ENCODE measurements at places on chromosomes 11 and 22.

- ATAC-seq = no peak
Observed at GRCh38 chr11:56885854-56886253, 102.9 kb upstream of the OR5AK2 start.

GRCh38 chr11:130513132-130513531 lies 64.7 kb downstream of the ADAMTS15 start:
- no peak for ATAC-seq

DNA sequence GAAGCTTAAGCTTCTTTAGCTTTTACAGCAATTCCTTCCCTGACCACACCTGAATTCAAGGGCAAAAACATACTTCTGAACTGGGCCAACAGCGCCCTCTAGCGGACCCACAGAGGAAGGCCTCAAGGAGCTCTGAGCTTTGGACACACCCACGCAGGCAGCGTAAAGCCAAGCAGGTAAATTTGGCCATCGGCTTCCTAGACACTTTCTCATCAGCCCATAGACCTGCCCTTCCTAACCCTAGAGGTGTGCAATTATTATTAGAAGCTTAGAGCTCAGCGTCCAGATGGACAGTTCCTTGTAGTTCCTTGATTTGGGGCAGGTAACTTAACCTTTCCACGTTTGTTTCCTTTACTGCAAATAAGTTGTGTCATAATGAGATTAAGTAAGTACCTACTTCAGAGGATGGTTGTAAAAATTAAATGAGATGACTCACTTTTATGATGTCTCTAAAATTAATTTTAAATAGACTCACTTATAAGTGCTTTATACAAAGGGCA lies 25.7 kb upstream of the HMGXB4 start:
- ATAC-seq = peak; percentile 65

DNA sequence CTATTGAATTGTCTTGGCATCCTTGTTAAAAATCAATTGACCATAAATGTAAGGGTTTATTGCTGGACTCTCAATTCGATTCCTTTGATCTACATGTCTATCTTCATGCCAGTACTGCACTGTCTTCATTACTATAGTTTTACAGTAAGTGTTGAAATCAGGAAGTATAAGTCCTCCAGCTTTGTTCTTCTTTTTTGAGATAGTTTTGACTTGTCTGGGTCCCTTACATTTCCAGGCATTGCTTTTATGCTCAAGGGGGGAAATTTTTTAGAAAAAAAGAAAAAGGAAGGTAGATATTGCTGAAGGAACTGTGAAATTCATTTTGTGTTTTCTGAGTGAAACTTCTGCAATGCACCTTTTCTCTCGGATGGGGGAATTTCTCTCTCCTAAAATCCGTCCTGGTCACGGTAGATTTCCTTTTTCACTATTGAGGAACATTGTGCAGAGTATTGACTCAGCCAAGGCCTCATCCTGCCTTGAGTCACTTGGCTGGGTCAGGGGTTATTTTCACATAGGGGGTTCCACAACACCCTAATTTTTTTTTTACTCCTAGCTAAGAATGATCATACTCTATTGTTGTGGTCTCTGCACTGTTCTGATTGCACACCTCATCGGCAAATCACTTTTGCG lies 2.8 kb upstream of the ACER3 start:
- no peak for ATAC-seq

- no peak for ATAC-seq
Observed at GRCh38 chr11:129023968-129024676, 81.5 kb upstream of the TP53AIP1 start.

DNA sequence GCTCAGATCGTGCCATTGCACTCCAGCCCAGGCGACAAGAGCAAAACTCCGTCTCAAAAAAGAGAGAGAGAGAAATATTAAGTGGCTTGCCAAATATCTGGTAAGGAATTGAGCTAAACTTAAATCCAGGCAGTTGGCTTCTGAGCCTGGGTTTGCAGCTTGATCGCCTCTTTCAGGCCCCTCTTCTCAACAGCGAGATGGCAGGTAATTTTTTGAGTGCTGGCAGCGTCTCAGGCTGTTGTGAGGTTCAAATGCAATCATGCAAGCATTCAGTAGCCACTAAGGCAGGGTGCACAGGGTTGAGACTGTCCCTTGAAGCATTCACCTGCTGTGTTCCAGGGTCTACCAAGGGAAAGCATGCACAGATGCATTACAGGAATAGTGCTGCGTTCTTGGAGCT lies 670 bp upstream of the CTSF start:
- no peak for ATAC-seq

DNA sequence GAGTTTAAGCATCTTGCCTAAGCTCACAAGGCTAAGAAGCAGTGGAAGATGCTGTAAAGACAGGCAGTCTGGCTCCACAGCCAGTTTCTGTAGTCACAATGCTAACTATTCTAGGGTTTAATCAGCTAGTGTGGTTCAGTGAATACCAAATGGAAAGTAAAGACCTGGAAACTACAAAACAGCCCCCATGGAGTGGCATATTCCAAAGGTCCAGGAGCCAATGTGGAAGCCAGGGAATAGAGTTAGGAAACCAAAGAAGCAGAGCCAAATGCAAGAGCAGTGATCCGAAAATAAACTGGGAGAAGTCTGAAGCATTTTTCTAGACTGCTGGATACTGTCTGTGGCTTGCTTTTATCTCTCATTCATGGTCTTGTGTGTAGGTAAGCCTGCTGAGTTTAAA lies 731.2 kb upstream of the ANO5 start:
- ATAC-seq = no peak

- peak; percentile 55 for ATAC-seq
Observed at GRCh38 chr11:116691771-116692177, 81.0 kb downstream of the BUD13 start.

- no peak for ATAC-seq
Observed at GRCh38 chr11:134144744-134145143, 75.9 kb downstream of the JAM3 start.

DNA sequence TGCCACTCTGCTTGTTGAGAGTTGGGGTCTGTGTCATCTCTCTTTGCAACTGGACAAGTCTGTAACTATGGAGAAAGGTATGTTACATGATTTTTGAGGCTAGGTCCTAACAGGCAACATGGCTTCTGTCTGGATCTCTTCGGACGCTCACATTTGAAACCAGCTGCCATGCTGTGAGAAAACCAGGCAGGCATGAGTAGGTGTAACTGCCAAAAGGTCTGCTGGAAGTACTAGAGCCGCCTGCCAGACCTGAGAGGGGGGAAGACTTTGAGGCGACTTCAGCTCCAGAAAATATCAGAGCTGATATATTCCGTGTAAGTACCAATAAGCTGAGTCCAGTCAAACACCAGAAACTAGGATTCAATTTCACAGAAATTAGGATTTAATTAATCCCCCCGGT lies 579.5 kb downstream of the LRRC4C start:
- ATAC-seq = no peak

DNA sequence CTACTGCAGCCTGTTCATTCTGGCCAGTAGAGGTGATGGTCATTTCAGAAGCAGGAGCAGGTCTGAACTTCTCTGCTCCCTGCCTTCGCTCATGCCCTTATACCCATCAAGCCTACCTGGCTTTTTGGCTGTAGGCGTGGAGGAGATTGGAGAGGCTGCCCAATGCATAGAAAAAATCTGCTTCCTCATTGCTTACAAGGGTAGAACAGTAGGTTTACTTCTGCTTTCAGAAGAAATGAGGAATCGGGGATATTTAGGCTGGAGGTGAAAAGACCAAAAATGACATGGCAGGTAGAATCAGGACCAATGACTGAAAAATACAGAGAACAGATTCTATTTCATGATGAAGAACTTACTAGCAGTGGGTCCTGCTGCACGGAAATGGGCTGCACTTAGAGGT lies 72.9 kb upstream of the YWHAH start:
- ATAC-seq = no peak

DNA sequence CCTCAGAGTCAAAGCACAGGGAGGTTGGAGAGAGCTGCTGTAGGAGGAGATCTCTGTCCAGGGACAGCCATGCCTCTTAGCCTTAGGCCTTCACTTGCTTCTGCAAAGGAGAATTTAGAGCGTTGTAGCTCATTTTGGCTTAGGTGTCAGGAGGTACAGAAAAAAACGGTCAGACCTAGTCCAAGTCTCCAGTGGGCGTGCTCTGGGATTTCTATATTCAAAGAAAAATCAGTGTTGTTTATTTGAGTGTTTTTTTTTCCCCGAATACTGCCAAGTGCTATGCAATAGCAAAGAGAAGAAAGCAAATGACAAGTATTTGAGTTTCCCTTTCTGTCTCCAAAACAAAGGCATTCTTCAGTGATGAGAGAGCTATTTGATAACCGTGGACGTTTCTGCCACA lies 22.7 kb upstream of the OPCML start:
- no peak for ATAC-seq

DNA sequence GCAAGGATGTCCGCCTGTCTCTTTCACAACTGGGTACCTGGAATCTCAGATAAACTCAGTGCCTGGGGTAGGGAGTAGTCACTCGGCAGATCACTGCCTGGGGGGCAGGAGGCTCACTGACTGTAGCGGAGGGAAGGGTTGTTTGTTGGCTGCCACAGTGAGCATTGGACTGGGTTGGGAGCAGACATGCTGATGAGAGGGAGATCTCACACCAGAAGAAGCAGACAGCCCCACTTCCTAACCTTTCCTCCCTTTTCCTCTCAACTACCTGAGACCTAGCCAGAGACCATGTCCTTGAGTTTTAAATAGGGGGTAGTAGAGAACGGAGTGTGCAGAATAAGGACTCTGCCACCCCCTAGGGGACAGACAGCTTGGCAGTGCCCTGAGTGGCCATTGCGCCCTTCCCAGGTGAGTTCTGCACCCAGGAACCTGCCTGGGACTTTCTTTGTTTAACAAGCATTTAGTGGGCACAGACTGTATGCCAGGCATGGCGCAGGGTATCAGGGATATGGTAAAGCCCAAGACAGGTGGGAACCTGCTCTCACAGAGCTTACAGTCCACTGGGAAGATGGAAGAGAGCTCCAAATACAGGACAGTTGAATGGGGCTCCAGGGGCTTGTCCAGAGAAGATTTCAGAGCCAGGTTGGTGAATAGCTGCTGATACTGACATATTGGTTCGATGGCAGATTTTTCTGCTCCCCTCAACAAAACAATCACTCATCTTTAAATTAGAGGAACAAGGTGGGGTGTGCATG lies 115.7 kb upstream of the NNMT start:
- ATAC-seq = no peak

DNA sequence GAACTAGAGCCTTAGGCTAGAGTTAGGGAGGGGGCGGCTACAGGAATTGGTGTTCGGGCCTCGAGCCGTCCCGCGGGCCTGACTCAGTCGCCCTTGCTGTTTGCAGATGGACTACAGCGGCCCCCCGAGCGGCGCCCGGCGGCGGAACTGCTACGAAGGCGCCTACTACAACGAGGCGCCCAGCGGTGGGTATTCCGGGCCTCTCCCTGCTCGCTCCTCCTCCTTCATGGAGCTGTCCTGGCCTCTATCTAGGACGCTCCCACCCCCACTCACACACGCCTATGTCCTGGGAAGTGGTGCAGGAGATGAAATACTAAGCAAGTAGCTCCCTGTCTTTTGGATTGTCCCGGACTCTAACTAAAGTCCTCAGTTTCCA lies 1.4 kb downstream of the MYOD1 start:
- no peak for ATAC-seq

DNA sequence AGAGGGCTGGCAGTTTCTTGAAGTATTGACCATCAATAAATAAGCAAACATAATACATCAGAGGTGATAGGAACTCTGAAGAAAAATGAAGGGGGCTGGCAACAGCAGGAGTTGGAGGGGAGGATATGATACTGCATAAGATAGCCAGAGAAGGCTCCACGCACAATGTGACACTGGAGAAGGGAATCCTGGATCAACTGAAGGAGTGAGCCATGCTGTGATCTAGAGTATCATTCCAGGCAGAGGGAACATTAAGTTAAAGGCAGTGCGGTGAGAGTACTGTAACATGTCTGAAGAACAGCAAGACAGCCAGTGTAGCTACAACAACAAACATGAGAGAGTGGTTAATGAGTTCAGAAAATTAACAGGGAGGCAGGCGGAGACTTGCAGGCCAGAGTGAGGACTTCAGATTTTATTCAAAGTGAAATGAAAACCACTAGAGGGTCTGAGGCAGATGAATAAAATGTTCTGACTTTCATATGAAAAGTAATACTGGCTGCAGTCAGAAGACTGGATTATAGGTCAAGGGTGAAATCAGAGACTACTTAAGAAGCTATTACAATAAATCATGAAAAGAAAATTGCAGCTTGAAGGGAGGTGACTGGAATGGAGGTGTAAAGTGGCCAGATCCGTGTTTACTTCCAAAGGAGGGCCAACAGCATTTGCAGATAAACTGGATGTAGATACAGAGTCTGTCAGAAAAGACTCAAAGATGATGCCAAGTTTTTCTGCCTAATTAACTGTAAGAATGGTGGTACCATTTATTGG lies 49.4 kb downstream of the RRAS2 start:
- no peak for ATAC-seq

DNA sequence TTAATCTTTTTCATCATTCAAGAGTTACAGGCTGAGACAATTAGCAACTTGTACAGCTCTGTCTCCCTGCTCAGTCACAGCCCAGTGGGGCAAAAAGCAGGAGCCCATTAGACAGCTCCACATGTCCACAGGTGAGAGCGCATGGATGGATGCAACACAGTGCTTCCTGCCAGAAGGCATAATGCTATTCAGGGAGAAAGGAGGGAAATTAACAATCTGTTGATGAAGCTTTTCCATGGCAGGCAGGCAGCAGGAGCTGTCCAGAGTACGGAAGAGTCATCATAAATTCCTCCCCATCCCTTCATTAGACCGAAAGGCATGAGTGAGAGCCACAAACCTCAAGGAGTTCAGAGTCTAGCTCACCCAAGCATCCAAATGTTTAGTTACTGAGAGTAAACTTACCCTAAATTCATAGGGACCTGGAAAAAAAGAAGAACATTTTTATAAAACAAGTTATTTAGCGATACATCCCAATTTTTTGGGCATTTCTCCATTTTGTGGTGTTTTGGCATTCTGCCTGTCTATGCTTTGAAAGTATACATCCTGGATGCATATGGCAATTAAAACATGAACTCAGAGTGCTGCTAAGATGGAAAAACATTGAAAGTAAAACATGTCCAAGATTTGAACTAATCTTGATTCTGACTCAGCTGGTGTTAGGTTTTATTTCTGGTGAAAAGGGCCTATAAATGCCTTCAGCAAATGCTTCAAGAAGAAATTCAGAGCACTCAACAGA lies 428.1 kb downstream of the OPCML start:
- no peak for ATAC-seq

GRCh38 chr22:23415490-23415851 lies 164.6 kb downstream of the IGLL1 start:
- ATAC-seq = no peak

- no peak for ATAC-seq
Observed at GRCh38 chr11:68302670-68303069, 9.7 kb upstream of the LRP5 start.

DNA sequence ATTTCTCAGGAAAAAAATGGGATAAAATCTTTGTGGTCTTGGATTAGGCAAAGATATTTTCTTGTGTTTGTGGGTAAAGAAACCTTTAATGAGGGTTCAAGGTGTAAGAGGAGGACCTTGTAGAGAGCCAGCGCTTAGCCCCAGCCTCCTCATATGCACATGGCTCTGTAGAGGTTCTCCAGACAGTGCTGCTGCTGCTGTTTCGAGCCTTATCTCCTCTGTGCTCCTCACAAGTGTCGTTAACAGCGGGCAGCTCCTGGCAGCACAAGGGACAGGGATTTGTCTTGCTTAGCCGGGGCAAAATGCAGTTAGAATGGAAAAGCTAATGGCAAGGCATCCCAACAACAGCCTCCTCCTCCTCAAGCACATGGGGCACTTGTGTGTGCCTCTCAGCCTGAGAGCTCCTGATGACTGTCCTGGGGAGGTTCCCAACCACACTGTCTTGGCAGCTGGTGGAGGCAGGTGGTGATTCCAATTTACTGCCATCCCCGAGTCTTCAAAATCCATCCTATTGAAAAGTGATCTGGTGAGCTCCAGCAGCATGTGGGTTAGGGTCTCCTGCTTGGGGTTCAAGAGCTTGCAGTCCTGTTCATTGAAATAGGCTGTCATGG lies 7.6 kb upstream of the MSANTD2 start:
- ATAC-seq = no peak
